Cardiac fibroblast (primary cell): ENCODE measurements at places on chromosomes 5 and 9.
A peak's percentile ranks its signal among the peaks of the same experiment; 100 is the strongest.

DNA sequence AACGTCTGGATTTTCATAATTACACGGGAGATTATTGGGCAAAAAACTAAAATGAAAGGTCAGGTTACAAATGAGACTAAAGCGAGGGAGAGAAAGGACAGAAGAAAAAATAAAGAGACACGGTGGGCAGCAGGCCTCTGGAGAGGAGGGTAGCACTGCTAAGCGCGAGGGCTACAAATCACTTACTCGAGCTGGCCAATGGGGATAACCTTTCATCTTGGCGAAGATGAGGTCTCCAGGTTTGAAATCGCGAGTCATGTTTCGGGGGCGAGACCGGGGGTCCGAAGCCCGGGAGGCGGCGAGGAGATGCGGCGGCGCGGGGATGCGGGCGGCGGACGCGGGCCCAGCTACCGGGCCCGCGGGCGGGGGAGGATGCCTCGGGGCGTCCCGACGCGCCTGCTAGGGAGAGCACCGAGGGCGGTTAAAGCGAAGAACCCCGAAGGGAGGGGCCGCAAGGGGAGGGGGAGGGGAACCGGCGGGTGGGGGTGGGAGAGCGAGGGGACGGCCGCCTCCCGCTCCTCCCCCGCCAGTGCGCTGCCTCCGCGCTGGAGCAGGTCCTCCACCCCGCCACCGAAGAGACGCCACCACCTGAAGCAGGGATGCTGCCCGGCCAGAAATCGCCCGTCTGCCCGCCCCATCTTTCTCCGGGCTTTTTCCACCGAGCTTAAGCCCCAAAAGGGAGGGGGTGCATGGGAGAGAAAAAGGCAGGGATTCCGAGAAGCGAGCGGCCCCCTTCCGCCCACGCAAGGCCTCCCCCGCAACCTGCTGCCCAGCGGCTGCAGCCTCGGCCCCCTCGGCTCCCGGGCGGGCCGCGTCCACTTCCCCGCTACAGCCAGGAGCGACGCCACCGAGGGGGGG lies 610 bp downstream of the PSIP1 start:
- peak; percentile 20 for DNase-seq

DNA sequence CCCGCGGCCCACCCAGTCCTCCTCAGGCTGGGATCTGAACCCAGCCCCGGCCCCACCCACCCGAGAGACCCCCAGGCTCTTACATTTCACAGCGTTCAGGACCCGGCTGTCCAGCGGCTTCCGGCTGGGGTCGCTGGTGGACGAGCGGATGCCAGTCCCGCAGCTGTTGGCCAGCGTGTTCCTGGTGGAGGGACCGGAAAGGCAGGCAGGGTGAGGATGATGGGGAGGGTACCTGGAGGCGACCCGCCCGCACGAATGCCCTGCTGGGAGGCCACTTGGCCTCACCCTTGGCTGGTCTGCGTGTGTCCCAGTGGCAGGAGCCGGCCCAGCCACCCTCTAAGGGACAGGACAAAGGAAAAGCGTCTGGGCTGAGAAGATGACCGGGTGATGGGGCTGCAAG lies 51.9 kb upstream of the UBAC1 start:
- DNase-seq, result no peak

DNA sequence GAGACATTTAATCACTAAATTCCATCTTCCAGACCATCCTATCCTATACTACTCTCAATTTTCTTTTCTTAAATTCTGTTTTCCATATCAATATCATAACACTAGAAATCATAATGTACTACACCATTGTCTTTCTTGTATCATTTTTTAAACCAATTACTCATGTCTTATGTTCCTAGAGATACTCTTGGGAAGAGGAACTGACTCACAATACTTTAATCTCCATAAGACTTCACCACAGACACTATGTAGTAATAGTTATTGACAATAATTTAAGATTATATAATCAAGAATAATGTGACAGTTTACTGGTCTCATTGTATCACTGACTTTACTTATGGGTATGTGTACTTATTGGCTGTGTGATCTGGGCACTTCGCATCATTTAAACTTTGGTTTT lies 43.8 kb downstream of the PCDHGC5 start:
- peak; percentile 43 for DNase-seq

GRCh38 chr5:73151766-73152410 lies 21.1 kb upstream of the TMEM174 start:
- DNase-seq, result no peak

GRCh38 chr5:100430268-100431195 lies 104.6 kb upstream of the FAM174A start:
- DNase-seq, result peak; percentile 59

DNA sequence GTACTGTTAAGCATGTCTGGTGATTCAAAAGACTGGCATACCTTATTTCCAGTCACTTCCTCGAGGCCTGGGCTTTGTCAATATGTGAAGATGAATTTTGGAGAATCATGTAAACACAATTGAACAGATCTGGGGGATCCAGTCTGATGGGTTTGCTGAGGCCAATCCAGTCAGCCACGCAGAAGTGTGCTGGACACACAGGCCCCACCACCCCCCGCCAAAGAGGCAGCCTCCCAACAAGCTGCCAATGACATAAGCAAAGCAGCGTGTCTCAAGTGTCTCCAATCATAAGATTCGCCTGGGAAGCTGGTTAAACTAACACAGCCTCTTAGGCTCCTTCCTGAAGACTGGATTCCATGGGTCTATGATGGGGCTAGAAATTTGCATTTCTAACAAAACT lies 192.9 kb upstream of the KLF9 start:
- DNase-seq, result no peak
